Fibroblast of lung (primary cell): ENCODE measurements at places on chromosomes 13 and 19. TPM values are rescaled to one million over a fixed set of nuclear protein-coding genes. Genes with fewer than 3 reads are reported as not detected.

DNA sequence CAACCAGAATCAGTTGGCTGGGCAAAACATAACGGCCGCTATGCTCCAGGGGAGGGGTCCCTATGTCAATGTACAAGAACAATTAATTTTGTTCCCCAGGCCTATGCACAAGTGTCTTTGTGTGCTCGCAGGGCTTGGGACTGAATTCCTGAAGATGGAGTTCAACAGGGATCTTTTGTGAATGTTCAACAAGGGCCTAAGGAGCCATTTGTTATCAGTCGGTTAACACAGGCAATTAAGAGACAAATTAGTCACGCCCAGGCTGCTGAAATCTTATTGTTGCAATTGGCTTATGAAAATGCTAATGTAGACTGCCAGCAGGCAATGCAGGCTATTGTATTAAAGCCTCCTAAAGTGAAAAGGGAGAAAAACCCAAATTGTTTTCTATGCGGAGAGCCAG lies 117.5 kb downstream of the ZNF429 start:
- H3K27ac ChIP-seq: no peak overlapping the region
- H3K36me3 ChIP-seq: no peaks in the 10 kb centered on the region
- H3K4me1 ChIP-seq: no peaks in the 10 kb centered on the region
- no peaks in the 10 kb centered on the region for H3K27me3 ChIP-seq

GRCh38 chr13:41709511-41709910 lies 251.4 kb downstream of the VWA8 start:
- H3K27ac ChIP-seq: no peak overlapping the region
- no peaks in the 10 kb centered on the region for H3K36me3 ChIP-seq
- DNase-seq: no peak
- no peaks in the 10 kb centered on the region for H3K27me3 ChIP-seq
- no peaks in the 10 kb centered on the region for H3K4me1 ChIP-seq

GRCh38 chr13:94123557-94123956 lies 355.9 kb downstream of the DCT start:
- H3K27me3 ChIP-seq: no peaks in the 10 kb centered on the region
- no peak overlapping the region for H3K27ac ChIP-seq
- no peak overlapping the region for H3K4me3 ChIP-seq

DNA sequence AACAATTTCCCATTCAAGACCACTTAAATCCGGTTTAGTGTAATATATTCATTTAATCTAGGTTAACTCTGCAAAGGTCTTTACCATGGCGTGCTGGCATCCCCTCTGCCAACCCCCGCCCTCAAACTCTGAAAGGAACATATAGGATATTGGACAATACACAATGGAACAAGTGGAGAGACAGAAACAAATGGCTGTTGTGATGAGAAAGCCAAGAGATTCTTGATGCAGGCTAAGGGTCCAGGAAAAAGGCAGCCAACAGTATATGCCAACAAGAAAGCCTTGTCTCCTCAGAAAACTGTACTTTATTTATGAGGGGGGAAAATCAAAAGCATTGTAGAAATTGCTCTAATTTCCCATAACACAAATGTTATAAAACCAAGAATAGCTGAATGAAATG lies 407.3 kb upstream of the SGCG start:
- no peaks in the 10 kb centered on the region for H3K4me1 ChIP-seq
- no peaks in the 10 kb centered on the region for H3K27me3 ChIP-seq
- DNase-seq: no peak
- no peak overlapping the region for H3K27ac ChIP-seq

DNA sequence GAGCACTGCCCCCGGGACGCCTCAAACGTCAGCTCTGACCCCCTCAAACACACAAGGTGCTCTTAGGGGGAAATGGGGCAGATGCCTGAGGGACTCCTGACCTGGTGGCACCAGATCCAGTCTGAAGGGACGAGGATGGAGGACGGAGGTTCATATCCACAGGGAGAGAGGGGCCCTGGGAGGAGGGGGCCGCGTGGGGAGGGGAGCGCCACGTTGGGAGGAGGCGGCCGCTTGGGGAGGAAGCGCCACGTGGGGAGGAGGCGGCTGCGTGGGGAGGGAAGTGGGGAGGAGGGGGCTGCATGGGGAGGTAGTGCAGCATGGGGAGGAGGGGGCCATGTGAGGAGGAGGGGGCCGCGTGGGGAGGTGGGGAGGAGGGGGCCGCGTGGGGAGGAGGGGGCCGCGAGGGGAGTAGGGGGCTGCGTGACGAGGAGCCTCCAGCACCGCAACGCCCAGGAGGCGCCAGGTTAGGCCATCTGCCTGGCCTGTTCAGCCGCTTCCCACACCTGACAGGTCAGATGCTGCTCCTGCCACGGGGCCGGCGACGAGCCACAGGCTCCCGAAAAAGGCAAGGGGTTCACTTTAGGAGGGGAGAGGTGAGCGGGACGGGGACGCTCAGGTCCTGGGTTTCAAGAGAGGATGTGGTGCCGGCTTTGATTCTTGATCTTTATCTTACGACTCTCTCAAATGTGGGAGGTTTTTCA lies 36.7 kb upstream of the C13orf46 start:
- H3K4me1 ChIP-seq: no peaks in the 10 kb centered on the region
- no peak overlapping the region for H3K4me3 ChIP-seq
- H3K36me3 ChIP-seq: peaks cover 32% of the 10 kb centered on the region
- H3K27ac ChIP-seq: no peak overlapping the region
- H3K27me3 ChIP-seq: no peaks in the 10 kb centered on the region

GRCh38 chr19:5107432-5108122 lies 138.7 kb downstream of the KDM4B start:
- no peak overlapping the region for H3K27ac ChIP-seq
- H3K4me3 ChIP-seq: no peak overlapping the region
- no peaks in the 10 kb centered on the region for H3K27me3 ChIP-seq

DNA sequence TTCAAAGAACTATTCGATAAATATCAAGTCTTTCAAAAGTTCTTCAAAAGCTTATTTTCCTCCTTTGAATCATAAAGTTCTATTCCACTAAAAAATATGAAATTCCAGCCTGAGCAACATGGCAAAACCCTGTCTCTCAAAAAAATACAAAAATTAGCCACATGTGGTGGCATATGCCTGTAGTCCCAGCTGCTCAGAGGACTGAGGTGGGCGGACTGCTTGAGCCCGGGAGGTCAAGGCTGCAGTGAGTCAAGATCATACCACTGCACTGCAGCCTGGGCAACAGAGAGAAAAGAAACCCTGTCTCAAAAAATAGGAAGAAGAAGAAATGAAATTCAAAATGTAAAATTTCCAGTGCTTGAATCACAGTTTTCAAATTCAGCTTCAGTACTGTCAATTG lies 24.6 kb downstream of the CAB39L start:
- no peak overlapping the region for H3K27ac ChIP-seq
- DNase-seq: peak; percentile 21
- no peaks in the 10 kb centered on the region for H3K27me3 ChIP-seq
- no peaks in the 10 kb centered on the region for H3K4me1 ChIP-seq

DNA sequence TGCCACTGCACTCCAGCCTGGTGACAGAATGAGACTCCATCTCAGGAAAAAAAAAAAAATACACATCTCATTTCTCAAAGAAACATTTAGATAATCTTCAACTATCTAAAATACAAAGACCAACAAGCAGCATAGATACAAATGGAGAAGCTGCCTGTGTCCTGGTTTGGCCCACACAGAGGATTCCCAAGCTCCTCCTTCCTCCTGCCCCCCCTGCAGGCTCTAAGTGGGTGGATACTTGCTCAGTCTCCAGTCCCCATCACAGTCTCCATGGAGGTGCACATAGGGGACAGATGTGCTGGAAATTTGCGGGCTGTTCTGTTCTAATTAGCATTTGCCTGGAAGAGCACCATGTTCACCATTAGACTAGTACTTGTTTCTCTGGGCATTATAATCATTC lies 59.9 kb downstream of the ABCC4 start:
- H3K27ac ChIP-seq: no peak overlapping the region
- no peak for DNase-seq
- H3K4me1 ChIP-seq: peaks cover 6% of the 10 kb centered on the region
- H3K27me3 ChIP-seq: no peaks in the 10 kb centered on the region

- no peak for DNase-seq
- peaks cover 9% of the 10 kb centered on the region for H3K36me3 ChIP-seq
- H3K27ac ChIP-seq: no peak overlapping the region
- no peaks in the 10 kb centered on the region for H3K4me1 ChIP-seq
- H3K4me3 ChIP-seq: no peak overlapping the region
Observed at GRCh38 chr19:35655600-35655999, 7.5 kb downstream of the COX6B1 start.

- no peak for DNase-seq
- peaks cover 18% of the 10 kb centered on the region for H3K36me3 ChIP-seq
- no peaks in the 10 kb centered on the region for H3K27me3 ChIP-seq
- peak overlapping the region; percentile 28 for H3K27ac ChIP-seq
- no peak overlapping the region for H3K4me3 ChIP-seq
Observed at GRCh38 chr19:47703301-47703700, 9.9 kb upstream of the EHD2 start.

DNA sequence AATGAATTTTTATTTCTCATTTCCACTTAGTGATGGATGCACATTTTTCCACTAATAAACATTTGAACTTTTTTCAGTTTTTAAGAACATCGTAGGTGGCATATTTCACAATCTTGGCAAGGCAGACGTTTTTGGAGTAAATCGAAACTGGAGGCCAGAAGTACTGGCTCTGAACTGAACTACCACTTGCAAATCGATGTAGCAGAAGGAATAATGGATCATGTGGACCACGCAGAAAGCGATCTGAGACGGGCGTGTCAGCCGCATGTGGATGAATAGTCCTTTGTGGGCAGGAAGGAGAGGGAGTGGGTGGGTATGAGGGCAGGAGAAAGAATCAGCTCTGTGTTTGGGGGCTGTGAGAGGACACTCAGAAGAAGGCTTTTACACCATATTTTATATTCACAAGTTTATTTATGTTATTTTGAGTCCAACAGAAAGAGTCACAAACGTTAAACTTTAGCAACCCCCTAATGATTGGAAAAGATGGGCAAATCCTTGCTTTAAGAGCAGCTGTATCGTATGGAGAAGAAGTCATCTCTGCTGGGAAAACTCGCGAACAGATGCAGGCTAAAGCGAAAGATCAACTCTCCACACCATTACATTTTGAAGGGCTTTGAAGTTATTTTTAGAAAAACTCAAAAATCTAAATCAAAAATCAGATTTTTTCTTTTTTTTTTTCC lies 90.5 kb downstream of the COL4A2 start:
- peak; percentile 90 for DNase-seq
- peak overlapping the region; percentile 92 for H3K27ac ChIP-seq
- peaks cover 39% of the 10 kb centered on the region for H3K4me1 ChIP-seq
- H3K27me3 ChIP-seq: no peaks in the 10 kb centered on the region
- H3K36me3 ChIP-seq: no peaks in the 10 kb centered on the region
- peak overlapping the region; percentile 53 for H3K4me3 ChIP-seq

DNA sequence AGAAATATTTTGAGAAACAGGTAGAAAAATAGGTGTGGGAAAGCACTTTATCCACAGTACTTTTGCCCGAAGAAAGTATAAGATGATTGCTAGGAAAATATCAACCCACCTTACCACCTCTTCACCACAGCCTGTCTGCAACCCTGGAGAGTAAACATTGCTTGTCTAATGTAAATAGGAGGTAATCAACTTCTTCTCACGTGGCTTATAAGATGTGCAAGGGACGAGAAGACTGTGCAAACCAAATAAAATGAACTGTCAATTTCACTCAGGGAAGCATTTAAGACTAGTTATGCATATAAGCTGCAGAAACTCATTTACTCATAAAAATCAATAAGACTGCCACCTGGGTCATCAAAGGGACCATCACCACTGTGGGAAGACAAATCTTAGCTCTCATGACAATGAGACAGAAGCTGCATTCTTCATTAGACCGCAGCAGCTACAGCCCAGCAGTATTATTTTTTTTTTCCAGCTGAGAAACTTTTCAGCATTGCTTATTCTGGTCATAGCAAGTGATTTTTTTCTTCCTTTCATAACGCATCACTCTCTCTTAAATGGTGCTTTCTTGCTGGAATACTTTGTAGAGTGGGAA lies 807.7 kb upstream of the GPC6 start:
- H3K4me1 ChIP-seq: no peaks in the 10 kb centered on the region
- H3K4me3 ChIP-seq: no peak overlapping the region
- H3K27me3 ChIP-seq: no peaks in the 10 kb centered on the region

The ELANE gene
- 0.51 and 0.66 TPM in 2 replicates for total RNA-seq

The MYO16 gene
- under 0.01 TPM in 2 replicates for total RNA-seq

The B3GNT3 gene
- total RNA-seq: not detected in 2 replicates

The FUT2 gene
- total RNA-seq: under 0.01 TPM in 1 of 2 replicates, not detected in the other

The CEACAM4 gene
- not detected in 2 replicates for total RNA-seq

The KRTDAP gene
- not detected in 2 replicates for total RNA-seq

The SPPL2B gene
- total RNA-seq: 18.0 and 23.8 TPM in 2 replicates

The PBX4 gene
- 1.5 and 1.7 TPM in 2 replicates for total RNA-seq

The SIX5 gene
- total RNA-seq: 10.7 and 11.6 TPM in 2 replicates

The NOVA2 gene
- total RNA-seq: not detected in 2 replicates

The SIGLECL1 gene
- not detected in 2 replicates for total RNA-seq
